ENCODE measurements at places on chromosomes 12 and 14.

DNA sequence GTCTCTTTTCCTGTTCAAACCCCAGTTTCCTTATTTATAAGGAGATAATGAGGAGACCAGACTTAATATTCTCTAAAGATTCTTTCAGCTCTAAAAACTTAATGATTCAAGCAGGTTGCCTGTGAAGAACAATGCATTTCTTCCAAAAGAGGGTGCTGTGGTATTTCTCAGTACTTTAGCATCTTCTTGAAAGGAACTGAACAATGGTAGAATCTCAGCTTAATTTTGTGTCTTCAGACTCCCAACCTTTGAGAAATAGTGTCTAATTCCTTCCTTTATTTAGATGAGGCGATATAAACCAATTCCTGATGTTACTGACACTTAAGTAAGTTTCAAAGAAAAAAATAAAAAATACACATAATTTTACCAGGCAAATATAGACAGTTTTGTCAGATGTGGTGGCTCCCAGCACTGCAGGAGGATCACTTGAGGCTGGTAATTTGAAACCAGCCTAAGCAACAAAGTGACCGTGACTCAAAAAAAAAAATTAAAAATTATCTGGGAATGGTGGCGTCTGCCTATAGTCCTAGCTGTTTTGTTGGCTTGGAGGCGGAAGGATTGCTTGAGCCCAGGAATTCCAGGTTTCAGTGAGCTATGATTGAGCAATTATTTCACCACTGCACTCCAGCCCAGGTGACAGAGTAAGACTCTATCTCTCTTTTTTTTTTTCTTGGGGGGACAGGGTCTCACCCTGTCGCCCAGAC is 76.9 kb upstream of the PSMA6 start:
- no peak for DNase-seq

DNA sequence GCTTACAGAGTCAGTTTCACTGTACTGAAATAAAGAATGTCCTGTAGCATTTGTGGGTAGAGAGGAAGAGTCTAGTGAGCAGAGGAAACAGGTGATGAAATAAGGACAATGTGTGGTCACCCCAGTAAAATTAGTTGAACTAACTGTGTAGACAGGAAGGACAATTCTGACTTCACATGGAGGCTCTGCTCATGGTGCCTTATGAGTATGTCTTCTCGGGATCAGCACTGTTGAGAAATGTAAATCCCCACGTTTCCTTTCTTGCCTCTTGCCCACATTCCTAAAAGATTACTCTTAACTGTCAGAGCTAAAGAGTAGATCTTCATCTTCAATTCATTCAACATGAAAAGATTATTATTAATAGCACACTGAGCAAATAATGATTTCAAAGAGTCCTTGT is 113.2 kb upstream of the FLRT2 start:
- DNase-seq = no peak

DNA sequence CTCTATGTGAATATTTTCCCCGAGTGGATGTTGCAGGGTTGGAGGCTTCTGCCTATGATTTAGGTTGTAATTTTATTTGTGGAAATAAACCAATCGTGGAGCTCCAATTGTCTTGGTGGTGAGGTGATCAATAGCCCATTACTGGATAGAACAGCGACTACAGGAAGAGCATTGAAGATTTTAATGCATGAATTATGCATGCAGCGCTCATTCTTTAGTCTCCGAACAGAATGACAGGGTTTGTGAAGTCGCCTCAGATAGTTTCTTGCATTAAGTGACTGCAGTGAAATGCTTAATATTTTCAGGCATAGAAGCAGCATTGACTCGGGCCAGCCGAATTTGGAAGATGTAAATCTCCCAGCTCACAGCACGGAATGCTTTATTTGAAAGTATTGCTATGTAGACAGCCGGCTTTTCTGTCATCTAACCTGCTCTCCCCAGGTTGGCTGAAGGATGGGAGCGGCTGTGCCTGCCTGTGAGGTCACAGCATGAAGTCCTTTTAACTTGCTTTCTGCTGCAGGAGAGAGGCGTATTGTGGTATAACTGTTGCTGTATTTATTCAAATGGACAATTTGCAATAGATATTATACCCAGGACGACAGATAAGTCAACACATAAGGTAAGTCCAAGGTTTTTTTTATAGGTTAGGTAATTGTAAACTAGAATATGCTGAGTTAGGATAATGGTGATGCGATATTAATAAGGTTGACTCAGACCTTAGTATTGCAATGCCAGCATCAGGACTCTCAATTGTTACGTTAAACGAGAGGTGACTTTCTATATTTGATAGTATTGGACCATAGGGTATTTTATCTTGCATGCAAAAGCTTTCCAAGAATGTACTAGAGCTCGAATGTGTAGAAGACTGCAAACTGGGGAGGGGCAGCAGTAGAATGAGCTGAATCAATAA is 135.7 kb downstream of the CNTN1 start:
- DNase-seq = no peak

DNA sequence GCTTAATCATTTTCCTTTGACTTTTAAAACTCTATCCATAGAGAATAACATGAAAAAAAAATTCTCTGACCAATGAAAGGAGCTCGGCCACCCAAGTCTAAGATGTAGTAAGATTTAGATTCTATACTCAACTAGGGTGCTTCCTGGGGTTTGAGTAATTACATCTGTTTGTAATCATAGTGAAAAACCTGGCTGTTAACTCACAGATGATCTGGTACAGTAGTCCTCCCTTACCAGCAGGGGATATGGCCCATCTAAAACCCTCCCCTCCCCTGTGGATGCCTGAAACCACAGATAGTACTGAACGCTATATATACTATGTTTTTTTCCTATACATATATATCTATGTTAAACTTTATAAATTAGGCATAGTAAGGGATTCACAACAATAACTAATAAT is 89.2 kb downstream of the DAAM1 start:
- no peak for DNase-seq

DNA sequence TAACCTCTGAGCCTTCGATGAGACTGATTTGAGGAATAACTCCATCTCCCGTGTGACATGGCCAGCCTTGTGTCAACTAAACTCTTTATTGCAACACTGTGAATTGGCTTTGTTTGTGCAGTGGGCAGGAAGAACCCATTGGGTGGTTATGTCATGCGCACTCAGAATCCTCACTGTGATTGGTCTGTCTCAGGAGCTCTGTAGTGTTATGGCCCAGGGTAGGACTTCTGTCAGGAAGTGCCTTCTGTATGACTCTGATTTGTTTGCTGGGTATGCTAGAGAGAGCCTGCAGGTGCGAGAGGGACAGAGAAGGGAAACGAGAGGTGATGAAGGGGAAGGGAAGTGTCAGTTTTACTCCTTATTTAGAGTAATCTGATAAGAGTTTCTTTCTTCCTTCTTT is 71.5 kb upstream of the DCD start:
- no peak for DNase-seq

DNA sequence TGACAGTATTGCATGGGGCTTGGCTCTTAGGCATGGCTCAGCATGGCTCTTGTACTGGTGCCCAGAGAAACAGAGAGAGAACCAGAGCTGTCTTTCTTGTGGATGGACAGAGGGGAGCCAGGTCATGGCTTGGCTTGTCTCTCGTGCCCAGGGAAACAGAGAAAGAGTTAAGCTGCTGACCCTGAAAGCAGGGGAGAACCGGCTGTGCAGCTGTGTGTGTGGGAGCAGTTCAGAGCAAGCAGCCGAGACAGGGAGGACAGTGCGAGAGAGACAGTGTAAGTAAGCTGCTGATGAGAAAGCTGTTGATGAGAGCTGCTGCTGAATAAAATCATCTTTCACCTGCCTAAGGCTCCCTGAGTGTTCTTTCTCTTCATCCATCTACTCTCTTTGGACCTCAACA is 61.3 kb upstream of the DDHD1 start:
- DNase-seq = no peak

GRCh38 chr12:462936-463705 is 3.4 kb downstream of the B4GALNT3 start:
- no peak for DNase-seq

DNA sequence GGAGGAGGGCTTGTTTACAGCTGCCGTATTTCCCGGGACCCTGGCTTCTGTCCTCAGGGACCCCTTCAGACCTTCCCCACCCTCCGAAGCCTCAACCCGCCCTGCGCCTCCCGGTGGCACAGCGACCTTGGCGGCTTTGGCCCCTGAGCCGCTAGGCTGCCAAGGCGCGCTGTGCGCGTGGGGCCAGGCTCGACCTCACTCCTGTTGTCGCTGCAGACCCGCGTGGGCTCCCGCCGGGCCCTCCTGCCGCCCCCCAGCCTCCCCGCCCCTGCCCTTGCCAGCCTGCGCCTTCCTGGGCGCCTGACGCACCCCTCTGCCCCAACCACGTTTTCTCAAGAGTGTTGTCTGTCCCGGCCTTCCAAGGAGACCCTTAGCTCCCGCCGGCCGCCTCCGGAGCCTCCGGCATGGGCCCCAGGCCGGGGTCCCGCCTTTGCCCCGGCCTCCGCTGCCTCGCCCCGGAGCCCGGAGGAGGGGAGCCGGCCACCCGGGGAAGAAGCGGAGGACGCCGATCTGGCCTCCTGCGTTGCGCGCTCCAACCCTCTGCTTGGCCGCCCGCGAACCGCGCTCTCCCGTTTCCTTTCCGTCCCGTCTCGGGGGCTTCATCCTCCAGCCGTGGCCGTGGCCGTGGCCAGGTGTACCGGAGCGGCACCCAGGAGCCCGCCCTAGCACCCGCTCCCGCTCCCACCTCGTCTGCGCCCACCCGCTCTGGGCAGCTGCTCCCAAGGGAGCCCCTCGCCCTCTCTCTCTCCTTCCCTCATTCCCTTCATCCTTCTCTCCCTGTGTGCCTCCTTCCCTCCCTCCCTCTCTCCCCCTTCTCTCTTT is 19.9 kb downstream of the PPP2R5C start:
- peak; percentile 37 for DNase-seq

GRCh38 chr12:121579190-121579791 is 1.5 kb downstream of the KDM2B start:
- peak; percentile 39 for DNase-seq

DNA sequence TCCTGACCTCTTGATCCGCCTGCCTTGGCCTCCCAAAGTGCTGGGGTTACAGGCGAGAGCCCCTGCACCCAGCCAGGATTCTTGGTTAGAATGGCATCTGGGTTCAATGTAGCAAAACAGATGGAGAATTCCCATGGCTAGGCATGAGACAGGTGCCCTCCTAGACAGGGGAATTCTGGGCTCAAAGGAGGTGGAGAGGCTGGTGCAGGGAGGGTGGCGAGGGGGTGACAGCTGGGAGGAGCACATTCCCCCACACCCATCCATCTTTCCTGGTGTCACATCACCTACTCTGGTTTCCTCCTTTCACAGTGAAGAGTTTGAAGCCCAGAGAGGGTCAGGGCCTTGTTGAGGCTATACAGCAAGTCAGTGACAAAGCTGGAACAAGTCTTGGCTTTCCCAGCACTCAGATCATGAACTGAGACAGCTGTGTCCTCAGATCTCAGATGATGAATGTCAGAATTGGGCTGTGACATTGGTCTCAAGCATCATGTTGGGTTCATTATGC is 2.8 kb downstream of the SERPINA1 start:
- no peak for DNase-seq
